ENCODE measurements at places on chromosomes 3 and 15.

GRCh38 chr3:70963431-70964275, 619.9 kb downstream of the FOXP1 start:
- no peak for DNase-seq

DNA sequence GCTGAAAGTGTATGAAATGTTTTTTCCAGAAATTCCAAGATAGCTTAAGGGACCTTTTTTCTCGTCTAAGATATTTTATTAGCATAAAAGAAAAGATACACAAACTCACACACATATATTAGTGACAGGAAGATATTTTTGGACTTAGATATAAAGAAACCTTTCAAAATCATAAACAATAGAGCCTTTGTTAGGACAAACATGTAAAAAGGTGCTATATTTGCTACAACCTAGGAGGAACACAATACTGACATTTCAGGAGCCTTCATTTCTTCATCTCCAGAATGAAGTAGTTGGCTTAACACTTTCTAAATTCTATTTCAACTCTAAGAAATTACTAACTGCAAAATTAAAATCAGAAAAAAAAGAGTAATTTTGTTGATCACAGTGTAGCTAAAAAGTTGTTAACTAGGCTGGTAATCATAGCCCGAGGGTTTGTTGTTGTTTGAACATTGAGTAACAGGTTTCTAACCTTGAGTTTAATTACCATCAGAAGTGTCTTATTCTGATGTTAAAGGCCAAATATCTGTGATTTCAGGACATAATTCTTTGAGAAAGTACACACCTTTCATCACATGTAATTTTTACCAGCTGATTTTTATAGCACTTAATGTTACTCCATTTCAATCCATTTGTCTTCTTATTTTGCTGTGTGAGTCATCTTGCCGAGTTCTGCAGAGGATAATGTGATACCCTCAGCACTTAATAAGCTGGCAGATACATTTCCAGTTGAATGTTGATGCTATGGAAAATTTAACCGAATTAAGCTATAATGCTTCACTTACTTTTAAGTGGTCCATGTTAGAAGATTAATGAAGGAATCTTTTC, 97.3 kb downstream of the MBNL1 start:
- DNase-seq, result no peak

DNA sequence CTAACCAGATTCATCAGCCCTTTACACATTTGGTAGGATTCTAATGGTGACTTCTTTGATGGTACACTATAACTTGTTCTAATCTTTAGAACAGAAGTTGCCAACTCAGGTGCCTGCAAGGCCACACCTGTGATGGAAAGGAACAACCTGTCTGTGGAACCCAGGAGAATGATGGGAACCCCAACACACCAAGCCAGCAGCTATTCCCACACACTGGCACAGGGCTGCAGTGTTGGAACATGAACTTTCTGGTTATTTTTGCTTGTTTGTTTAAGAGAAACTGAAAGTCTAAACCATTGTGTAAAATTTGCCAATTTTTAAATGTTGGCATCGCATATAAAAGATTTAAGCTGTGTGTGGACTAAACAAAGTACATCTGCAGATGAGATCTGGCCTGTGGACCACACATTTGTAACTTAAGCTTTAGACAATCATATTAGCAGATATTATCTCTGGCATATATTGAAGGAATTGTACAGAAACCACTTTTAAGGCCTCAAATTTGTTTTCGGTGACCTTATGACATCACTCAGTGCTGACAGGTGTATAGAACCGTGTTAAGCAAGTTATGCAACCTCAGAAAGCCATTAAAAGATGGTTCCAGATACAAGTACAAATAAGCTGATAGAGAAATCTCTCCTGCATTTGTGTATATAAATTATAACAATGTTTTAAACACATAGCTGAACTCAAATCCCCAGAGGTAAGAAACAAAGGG, 242.9 kb downstream of the SLC9A9 start:
- no peak for DNase-seq

DNA sequence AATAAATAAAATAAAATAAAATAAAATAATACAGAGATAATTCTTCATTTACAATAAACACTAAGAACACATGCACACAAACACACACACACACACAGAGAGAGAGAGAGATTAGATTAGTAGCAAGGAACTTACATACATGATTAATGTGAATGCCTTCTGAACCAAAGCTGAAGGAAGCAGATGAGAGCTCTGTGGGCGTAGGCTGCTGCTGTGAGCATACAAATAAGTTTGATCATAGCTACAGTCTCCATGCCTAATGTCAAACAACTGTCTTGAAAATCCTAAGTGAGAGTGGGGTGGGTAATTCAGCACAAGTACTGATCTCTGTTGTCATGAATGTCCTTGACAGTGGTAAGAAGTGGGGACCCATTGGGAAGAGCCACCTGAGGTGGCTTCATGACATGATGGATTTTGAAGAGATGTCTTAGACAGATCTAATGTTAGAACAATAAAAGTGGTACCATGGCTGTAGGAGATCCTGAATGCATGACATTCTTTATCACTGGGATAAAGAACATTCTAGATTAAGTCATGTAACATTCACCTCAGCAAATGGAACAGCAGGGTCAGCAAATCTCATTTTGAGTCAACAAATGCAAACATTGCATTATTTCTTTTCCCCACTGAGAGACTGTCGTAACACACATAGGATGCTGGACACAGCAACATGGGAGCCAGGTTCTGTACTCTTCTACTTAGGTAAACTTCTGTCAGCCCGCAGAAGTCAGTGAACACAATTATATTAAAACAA, 46.2 kb downstream of the CHL1 start:
- DNase-seq, result no peak

- no peak for DNase-seq
Observed at GRCh38 chr3:12574131-12574530, 17.2 kb downstream of the MKRN2 start.

DNA sequence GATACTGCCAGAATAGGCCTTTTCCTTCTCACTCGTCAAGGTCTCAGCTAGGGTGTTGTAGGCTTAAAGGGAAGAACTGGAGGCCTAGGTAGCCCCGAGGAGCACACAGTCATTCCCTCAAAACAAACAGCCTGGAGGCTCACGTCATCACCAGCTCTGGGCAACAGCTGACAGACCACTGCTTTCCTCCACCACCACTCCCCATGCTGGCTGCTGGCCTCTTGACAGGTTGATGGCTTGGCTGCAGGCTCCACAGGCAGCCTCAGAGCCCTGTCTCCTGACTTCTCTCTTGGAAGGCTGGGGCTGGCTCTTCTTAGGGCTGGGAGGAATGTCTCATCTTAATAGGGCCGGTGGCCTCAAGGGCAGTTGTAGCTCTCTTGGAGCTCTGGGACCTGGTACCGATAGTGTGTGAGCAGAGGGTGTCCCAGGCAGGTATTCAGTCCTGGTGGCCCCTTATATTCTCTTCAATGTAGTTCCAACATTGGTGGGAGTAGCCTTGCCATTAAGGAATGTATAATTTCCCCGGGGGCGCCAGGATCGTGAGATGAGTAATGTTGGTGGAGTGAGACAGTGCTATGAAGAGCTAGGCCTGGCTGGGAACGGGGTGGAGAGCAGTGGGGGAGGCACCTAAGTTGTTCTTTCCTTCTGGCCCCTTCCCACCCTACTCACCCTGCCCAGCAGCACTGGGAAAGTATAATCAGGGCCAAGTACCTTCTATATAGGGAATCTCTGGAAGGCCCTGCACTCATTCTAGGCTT, 6.1 kb upstream of the AP2M1 start:
- DNase-seq, result no peak

- DNase-seq, result peak; percentile 29
Observed at GRCh38 chr15:78909791-78910228, 35.0 kb downstream of the CTSH start.

DNA sequence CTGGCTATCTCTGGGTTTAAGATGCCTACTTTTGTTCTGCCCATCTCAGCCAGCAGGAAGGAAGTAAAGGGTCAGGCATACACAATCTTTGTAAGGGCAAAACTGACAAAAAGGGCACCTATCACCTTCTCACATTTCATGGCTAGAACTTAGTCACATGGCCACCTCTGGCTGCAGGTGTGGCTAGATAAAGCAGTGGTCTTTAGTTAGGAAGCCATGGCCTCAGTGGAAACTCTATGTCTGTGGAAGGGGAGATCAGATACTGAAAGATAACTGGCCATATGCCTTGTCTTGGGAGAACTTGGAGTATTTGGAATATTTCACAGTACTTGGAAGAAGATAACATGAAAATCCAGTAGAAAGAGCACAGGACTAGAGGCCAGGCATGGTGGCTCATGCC, 80.7 kb upstream of the TBL1XR1 start:
- no peak for DNase-seq

GRCh38 chr3:74121761-74122160, 492.7 kb downstream of the CNTN3 start:
- DNase-seq, result no peak

DNA sequence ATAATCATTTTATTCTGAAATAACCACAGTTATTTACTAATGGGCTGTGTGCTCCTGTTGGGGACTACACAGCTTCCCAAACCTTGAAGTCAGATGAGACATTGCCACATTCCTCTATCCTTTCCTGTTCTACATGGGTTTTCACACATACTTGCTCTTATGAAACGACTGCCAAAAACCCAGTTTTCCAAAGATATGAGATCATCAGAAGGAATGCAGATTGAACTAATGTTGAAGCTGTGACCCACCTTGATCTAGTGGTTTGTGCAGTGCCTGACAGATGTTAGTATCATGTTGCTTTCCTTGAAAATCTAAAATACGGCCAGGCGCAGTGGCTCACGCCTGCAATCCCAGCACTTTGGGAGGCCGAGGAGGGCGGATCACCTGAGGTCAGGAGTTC, 144.6 kb downstream of the VGLL4 start:
- no peak for DNase-seq

- no peak for DNase-seq
Observed at GRCh38 chr15:53482055-53482454, 277.4 kb downstream of the WDR72 start.

- DNase-seq, result peak; percentile 35
Observed at GRCh38 chr3:111715911-111716523, 120.9 kb upstream of the ZBED2 start.

DNA sequence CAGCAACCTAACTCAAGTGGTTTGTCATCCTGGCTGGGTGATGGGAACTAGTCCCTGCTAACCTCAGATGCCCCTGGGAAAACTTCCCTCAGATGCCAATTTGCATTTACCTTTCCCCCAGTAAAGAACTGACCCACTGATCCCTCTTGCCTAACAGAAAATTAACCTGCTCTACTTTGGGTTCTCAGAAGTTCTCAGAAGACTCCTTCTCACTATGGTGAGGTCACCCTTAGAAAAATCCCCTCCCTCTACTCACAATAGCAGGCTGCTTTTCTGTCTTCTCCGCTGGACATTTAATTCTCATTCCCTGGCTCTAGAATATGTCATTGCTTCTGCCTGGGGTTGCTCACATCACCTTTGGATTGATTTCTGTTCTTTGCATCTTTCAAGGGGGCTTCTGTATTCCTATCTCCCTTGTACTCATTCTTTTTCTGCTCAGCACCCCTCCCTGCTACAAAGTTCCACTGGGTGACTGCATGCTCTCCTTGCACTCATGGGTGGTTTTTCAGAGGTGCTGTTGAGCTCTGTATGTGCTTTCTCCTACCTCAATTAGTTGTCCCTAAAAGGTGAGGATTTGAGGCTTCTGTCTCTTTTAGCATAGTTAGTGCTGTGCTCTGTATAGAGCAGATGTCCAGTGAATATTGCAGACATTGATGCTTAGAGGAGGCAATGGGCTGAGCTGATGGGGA, 869 bp downstream of the PLA1A start:
- DNase-seq, result no peak

DNA sequence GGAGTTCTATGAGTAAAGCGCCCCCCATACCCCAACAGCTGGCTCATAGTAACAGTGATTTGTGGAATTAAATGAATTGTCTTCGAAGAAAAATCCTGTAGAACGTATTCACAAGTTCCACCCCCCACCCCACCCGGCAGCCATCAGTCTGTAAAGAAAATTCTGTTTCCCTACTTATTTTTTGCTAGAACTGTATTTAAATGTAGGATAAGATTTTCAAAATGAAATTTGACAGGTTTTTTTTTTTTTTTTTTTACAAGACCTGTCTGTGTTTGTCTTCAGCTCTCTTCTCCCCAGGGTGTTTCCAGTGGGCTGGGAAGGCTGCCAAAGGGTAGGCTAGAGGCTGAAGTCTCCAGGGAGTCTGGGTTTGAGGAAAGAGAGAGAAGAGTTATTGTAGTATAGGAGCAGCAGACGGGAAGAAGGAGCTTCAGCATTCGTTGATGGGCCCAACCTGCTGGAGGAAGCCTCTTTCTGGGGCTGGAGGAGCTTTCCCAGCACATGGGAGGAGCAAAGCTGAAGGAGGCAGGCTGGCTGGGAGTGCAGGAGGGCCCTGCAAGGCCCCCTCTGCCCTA, 130.6 kb upstream of the SEMA6D start:
- DNase-seq, result peak; percentile 75
